ENCODE measurements at places on chromosomes 5 and 9.
A peak's percentile ranks its signal among the peaks of the same experiment; 100 is the strongest.

DNA sequence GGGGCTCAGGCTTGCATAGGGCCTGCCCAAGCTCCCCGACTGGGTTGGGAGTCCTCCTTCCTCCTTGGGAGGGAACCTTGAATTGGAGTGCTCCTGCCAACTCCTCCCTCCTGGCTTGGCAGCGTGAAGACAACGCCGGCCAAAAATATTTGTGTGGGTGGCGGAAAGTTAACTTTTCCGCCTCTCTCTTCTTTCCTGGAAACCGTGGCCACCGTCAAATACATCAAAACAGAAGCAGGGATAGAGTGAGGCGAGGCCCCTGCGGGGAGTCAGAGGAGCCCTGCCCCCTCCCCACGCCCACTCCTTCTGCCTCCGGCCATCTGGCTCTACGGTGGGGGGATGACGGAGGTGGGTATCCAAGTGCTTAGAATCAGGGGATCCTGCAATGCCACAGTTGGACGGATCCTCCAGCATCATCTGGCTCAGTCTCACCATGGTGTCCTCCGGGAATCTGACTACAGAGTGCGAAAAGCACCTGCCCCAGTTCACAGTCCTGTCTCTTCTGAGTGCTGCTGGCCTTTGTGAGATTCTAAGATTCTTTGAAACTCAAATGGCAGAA is 25.2 kb upstream of the SYNPO start:
- DNase-seq: no peak

- no peak for DNase-seq
Measured at GRCh38 chr9:21336457-21336856, 1.3 kb upstream of the KLHL9 start.

- no peak for DNase-seq
Measured at GRCh38 chr9:110919609-110920008, 118.7 kb downstream of the LPAR1 start.

DNA sequence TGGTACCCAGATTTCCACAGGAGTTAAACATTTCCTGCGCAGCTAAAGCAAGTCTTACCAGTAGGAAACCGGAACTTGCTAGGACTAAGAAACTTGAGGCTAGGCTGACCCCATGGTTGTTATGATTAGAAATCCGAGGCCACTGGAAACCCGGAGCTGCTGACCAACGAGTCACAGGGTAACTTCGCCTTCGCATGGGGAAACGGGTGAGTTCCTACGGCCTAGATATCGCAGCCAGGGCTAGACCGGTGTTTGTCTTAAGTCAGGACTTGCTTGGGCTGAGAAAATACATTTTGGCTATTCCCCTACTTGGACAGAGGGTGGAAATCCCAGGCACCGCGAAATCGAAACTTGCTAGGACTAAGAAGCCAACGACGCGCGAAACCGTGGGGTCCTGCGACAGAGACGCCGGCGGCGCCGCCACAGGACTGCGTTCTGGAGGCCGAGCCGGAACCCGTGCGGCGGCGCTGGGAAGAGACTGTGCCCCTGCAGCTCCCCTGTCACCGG is 1.6 kb upstream of the ANXA2R start:
- DNase-seq: peak; percentile 64

GRCh38 chr9:129185402-129185801 is 7.3 kb upstream of the IER5L start:
- no peak for DNase-seq

DNA sequence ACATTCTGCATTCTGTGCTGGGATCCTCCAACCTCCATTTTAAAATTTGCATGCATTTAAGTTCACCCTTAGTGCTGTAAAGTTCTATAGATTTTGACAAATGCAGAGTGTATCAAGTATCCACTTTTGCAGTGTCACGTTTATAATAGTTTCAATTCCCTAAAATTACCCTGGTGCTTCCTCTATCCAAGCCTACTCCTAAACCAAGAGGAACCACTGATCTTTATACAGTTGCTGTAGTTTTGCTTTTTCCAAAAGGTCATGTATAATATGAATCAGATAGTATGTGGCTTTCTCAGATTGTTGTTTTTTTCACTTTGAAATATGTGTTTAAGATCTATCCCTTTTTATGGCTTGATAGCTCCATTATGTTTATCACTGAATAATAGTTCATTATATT is 468.4 kb upstream of the CDH6 start:
- no peak for DNase-seq

DNA sequence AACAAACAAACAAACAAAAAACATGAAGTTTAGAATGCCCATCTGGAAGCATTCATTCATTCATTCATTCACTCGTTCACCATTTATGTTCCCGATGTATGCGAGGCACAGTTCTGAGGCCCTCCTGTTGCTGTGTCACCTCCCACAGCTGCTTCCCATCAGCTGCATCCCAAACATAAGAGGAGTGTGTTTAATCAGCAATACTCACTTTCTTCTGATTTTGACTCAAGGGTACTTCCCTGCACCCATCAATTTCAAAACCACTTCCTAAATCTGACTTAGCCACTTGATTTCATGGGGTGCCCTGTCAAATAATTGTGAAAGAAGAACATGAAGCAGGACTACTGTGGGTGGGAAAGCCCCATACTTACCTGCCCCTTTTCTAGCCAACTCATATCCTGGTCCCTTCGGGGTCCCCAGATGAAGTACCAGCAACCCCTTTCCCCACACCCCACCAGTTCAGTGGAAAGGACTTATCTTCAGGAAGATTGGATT is 128.0 kb upstream of the IL12B start:
- no peak for DNase-seq

DNA sequence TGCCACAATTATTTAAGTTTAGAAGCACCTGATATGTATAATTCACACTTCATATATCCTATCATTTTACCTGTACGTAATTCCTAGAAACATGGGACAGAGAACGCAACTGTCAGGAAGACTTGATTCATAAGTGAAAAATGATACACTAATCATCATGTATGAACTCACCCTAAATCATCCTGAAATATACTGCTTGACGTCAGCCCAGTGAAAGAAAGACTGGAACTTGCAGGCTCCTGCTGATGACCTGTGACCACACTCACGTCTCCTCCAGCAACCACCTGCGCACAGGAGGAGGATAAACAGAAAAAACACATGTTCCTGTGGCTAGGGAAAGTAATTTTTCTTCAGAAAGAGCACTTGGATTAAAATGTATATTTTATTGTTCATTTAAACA is 169.7 kb downstream of the MPDZ start:
- DNase-seq: no peak

DNA sequence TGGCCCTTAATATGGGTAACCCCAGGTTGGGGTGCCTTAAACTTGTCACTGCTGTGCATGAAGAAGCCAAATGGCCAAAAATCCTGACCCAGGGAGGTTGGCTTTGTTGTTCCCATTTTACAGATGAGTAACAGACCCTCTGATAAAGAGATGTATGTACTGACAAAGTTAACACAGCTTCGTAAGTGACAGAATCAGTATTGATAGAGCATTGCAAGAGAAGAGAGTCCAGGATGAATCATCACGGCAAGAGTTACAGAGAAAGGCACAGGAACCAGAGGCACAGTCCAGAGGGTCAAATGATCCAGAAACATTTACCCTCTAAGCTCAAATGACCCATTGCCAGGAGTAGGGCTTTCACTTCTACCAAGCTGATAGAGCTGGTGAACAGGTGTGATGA is 103.8 kb upstream of the SMC2 start:
- no peak for DNase-seq

- no peak for DNase-seq
Measured at GRCh38 chr5:106661866-106662265, 1008.9 kb downstream of the EFNA5 start.

- DNase-seq: no peak
Measured at GRCh38 chr5:80784451-80784850, 129.7 kb upstream of the DHFR start.

DNA sequence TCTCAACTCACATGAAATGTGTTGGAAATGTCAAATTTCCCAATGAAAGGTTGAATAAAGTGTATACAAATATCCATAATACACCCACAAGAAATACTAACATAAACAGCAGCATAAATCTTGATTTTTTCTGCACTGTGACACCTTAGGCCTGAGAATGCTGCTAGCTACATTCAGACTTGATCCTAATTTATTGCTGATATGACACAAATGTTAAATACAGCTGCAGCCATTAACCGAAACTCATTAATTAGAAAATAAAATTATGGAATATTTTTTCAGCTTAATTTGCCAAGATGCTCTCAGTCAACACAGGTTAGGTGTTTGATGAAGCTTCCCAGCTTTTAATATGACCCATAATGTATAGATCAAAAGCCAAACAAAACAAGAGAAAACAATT is 914.3 kb upstream of the C9orf72 start:
- no peak for DNase-seq

DNA sequence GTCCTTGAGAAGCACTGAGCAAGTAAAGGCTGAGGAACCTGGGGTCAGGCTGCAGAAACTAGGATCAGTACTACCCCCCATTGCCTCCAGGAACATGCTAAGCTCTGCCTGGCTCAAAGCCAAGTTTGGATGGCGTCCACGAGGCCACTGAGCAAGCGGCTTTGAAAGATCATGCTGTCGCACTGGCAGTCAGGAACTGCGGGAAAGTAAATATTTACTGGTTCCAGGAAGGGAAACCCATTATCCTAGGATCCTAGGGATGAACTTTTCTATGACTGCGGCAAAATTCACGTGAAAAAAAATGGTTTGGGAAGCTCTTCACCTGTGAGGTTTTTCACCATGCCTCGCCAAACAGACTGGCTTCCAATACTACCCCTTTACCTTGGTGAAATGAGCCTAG is 75.3 kb upstream of the PJA2 start:
- DNase-seq: peak; percentile 70

DNA sequence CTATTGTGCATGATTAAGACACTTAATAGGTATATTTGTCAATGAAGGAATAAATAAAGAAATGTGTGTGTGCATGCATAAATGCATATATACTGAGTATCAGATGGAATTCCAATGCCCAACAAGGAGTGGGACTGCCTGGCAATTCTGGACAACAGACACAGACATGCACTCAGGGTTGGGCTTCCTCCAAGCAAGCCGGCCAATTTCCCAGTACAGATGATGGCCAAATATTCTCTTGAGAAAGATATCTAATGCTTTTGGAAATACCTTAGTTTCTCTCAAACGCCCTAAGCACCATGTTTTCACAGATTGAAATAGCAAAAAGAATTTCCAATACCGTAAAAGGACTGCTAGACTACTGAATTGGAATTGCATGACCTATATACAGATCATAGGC is 11.1 kb downstream of the FTMT start:
- no peak for DNase-seq

GRCh38 chr9:27800692-27801370 is 227.6 kb upstream of the C9orf72 start:
- DNase-seq: no peak

- DNase-seq: peak; percentile 40
Measured at GRCh38 chr9:121350993-121351561, 19.0 kb downstream of the STOM start.

DNA sequence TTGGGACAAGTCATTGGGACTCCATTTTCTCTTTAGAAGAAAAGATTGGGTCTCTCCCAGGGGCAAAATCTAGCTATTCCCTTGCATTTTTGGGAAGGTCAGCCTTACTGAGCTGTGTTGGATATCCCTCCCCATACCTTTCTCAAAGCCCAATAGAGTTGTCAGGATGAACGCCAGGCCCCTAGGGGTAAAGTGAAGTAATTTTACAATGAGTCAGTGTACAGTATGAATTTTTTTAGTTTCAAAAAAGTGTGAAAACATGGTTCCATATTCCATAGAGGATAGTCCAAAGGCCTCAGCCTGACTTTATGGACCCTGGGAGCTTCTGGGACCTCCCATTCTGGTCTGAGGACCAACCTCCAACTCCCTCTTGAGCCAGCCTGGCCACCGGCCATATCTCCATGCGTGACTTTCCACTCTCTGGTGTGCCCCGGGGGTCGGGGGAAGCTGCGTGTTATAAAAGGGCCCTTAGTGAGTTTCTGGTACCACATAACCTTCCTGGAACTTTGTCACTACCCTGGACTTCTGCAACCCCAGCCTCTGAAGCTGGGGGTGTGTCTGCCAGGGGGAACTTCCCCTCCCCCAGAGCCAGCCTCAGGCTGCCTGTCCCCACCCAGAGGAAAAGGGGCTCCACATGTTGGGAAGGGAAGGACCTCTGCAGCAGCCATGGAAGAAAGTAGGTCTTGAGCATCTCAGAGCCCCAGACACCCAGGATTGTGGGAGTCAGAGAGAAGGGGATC is 52.4 kb upstream of the SYNPO start:
- no peak for DNase-seq

- DNase-seq: no peak
Measured at GRCh38 chr9:135214054-135214640, 126.7 kb downstream of the OLFM1 start.

GRCh38 chr5:72954389-72954788 is 1.5 kb upstream of the FCHO2 start:
- no peak for DNase-seq

DNA sequence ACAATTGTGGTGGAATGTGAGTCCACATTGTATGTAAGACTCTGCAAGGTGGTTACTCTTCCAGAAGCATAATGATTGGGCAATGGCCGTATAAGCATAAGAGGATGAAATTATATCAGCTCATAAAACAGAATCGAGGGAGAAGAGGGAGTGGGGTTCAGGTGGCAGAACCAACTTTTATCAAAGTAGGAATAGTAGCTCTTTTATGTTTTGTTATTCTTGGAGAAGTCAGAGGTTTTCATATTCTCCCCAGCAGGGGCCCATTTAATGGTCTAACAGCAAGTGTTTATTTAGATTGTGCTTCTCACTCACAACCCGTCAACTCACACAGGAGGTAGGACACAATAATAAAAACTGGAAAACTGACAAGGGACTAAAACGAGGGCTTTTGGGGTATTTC is 291.3 kb upstream of the CD180 start:
- no peak for DNase-seq

GRCh38 chr9:68454579-68455334 is 85.9 kb downstream of the TMEM252 start:
- DNase-seq: no peak

DNA sequence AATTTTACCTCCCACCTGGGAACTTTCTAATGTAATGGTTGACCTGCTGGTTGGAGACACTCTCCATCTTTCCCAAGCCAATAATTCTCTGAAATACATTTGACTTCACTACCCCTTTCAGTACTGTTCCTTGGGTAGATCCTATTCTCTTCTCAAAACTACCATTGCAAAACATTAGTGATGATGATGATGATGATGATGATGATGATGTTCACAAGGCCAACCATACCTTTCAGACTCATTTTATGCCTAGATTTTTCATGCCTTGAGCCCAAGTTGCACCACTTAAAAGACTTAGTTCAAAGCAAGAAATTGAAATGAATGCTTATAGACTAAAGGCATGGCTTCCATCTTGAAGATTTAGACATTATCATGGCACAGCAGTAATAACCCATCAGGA is 1141.1 kb upstream of the DMAC1 start:
- DNase-seq: no peak

GRCh38 chr5:74639807-74640449 is 600 bp downstream of the ENC1 start:
- peak; percentile 50 for DNase-seq
